ENCODE measurements at places on chromosomes 12 and 14. TPM values are rescaled to one million over a fixed set of nuclear protein-coding genes. Genes with fewer than 3 reads are reported as not detected.

The RTN1 gene
- total RNA-seq, result 1.4 TPM

The XPOT gene
- total RNA-seq, result 76.8 TPM

The LRP6 gene
- 10.2 TPM for total RNA-seq

GRCh38 chr12:82725741-82726140 lies 39.0 kb downstream of the TMTC2 start:
- DNase-seq, result no peak

The COCH gene
- total RNA-seq, result 6.2 TPM

- DNase-seq, result peak; percentile 69
Measured at GRCh38 chr12:69007101-69007854, 74.3 kb upstream of the CPM start.

The DLST gene
- 52.6 TPM for total RNA-seq

DNA sequence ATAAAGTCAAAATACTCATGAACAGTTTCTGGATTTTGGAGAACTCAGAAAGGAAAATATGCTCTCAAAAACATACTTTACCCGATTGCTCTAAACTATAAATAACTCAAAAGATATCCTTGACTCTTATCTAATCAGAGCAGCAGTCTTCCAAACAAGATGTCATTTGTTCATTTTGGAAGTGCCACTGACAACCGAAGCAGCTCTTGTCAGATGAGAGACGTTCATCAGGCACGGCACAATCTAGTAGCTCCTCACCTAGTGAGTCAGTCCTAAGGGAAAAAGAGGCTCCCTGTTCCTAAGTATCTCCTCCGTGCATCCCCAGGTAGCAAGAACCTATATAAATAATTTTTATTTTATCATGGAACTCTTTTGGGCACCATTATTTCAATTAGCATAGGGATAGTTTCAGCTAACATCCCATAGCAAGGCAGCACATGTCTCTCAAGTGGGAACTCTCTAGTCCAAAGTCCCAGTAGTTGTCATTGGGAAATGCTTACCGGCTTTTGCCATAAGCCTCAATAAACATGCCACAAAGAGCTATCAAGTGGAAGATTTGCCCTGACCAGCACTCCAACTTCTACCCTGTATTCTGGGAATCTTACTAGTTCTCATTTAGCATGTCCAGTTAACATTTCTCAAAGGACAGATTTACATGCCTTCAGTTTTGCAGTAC lies 14.1 kb upstream of the TMEM263 start:
- DNase-seq, result no peak

The ADAM21 gene
- total RNA-seq, result 1.7 TPM

GRCh38 chr12:130127532-130127911 lies 34.7 kb upstream of the FZD10 start:
- DNase-seq, result peak; percentile 36

GRCh38 chr12:99020871-99021270 lies 375.8 kb downstream of the APAF1 start:
- no peak for DNase-seq

The LRP1-AS gene
- not detected for total RNA-seq

The PRKCH gene
- 5.3 TPM for total RNA-seq

The CRIP1 gene
- not detected for total RNA-seq

The NAA30 gene
- total RNA-seq, result 18.1 TPM

The DNAJC22 gene
- total RNA-seq, result 3.1 TPM

The KIF5A gene
- not detected for total RNA-seq

DNA sequence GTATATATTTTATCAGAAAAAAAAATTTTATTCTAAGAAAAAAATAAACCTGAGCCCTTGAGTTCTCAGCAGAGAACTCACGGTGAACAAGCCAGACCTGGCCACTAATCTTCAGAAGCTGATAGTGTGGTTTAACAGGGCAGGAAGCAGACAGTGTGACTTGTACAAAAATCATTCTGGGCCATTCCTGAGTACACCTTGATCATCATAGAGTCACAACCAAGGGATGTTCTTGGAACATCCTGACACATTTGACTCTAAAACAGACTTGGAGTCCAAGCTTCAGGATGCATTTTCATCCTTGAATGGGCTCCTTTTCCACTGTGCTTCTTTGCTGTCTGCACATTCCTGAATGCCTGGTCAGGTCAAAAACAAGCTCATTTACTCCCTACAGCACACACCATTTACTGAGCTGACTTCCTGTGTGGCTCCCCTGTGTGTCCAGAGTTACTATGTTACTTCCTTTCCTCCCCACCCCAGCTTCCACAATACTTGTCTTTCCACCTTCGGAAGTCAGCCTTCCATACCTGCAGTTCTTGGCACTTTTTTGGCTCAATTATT lies 112.0 kb downstream of the ANO6 start:
- DNase-seq, result no peak

The HOXC10 gene
- total RNA-seq, result 19.8 TPM

GRCh38 chr12:56590237-56590830 lies 39.8 kb downstream of the BAZ2A start:
- no peak for DNase-seq

- no peak for DNase-seq
Measured at GRCh38 chr12:121184425-121184824, 25.5 kb upstream of the P2RX4 start.
